ENCODE measurements at places on chromosomes 7 and 10. TPM values are rescaled to one million over a fixed set of nuclear protein-coding genes. Genes with fewer than 3 reads are reported as not detected.

UROS gene
- total RNA-seq: 46.1 TPM

NPY gene
- not detected for total RNA-seq

CCZ1B gene
- 11.1 TPM for total RNA-seq

TACC2 gene
- 20.7 TPM for total RNA-seq

PRPS1L1 gene
- total RNA-seq: not detected

MSS51 gene
- total RNA-seq: 0.40 TPM

LRIT1 gene
- total RNA-seq: not detected

HMX2 gene
- total RNA-seq: not detected

TUBAL3 gene
- total RNA-seq: 0.07 TPM

NEUROG3 gene
- not detected for total RNA-seq

ADARB2 gene
- 0.10 TPM for total RNA-seq

WDR11 gene
- total RNA-seq: 36.3 TPM

NPFFR1 gene
- not detected for total RNA-seq

CCDC7 gene
- total RNA-seq: 0.44 TPM

APBB1IP gene
- total RNA-seq: not detected

EN2 gene
- not detected for total RNA-seq

PIP gene
- total RNA-seq: not detected

CLCN1 gene
- not detected for total RNA-seq

ACBD7 gene
- 3.3 TPM for total RNA-seq

CROT gene
- 13.4 TPM for total RNA-seq
